CD8-positive, alpha-beta memory T cell (primary cell): ENCODE measurements at places on chromosomes 7 and 10.

GRCh38 chr10:7365027-7365745 is 45.6 kb downstream of the SFMBT2 start:
- no peak for DNase-seq

DNA sequence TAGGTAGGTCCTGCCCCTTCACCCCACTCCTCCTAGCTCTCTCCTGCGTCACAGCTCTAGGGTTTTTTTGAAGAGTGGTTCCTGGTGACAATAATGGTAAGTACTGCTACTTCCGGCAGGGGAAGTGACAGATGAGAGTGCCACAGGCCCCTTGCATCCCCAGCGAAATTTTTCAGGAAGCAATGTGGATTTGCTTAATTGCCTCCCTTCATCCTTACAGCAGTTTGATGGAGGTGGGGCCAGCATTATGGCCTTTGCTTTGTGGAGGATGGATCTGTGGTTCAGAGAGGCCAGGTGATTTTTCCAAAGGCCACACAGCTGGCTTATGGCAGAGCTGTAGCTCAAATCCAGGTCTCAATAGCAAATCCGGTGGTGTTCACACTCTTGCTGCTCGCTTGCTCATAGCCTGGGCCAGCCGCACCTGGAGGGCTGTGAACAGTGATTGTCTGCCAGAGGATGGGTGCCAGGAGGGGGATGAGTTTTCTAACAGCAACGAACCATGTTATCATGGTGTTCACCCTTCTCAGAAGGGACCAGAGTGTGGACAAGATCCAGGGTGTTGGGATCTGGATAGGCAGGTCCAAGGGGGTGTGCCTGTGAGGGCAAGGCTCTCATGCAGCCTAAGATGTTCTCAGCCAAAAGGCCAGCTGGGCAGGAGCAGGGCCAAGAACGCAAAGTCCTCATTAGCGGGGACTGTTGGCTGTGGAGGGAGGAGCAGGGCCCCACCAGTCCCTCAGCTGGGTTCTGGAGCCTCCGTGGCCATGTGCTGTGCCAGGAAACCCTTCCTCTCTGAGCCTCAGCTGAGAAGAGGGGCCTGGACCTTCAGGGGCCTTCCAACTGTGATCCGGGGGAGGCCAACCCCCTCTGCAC is 89.0 kb downstream of the EMX2 start:
- DNase-seq = no peak

DNA sequence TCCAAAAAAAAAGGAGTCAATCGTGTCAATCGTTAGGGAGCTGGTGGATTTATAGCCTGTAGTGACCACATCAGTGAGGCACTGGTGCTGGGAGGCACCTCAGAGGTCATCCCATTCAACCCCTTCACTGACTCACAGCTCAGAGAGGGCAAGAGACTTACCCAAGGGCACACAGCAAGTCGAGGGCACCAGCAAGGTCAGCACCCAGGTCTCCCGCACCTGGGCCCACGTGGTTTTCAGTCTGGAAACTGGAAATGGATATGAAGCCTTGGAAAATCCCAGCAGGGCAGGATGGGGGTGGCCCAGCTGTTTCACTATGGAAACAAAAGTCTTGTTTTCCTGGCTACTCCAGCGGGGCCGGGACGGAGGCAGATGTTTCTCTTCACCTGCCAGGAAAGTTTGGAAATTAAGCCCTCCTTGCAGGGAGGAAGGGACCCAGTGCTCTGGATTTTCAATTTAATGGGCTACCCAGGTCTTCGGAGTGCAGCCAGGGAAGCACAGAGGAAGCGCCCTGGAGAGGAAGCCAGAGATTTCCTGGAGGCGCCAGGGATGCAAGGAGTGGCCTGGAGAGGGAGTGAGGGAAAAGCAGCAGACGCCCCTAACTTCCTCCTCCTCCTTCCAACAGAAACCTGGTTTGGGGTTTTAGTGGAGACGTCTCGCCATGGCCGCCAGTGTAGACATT is 157.2 kb upstream of the TNRC18 start:
- no peak for DNase-seq

DNA sequence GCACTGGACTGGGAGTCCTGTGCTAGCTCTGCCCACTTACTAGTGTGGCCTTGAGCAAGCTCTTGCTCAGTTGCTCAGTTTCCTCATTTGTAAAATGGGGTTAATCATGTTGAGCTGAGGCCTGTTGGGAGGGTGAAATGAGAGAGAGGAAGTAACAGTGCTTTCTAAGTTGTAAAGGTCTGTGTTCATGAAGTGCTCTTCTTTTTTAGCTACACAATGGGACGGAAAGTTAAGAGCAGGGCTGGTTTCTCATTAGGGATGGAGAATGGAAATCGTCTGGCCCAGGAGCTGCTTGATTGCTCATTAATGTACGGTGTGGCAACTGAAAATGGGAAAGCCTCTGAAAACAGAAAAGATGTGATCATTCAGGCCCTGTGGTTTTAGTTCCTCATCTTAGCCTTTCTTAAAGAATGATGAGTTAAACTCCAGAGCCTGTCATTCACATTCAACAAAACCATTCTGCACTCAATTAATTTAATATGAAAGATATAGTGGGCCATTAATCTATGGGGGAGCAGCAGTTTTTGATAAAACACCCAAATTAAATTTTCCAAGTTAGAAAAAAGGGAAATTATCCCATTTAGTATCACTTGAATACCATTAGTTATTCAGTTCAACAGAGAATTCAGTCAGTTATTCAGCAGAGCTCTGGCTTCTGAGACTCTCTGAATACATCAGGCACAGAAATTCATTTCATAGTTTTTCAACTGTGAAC is 60.5 kb downstream of the SH2D4B start:
- no peak for DNase-seq

GRCh38 chr7:47582764-47583738 is 1.1 kb upstream of the TNS3 start:
- DNase-seq = no peak

DNA sequence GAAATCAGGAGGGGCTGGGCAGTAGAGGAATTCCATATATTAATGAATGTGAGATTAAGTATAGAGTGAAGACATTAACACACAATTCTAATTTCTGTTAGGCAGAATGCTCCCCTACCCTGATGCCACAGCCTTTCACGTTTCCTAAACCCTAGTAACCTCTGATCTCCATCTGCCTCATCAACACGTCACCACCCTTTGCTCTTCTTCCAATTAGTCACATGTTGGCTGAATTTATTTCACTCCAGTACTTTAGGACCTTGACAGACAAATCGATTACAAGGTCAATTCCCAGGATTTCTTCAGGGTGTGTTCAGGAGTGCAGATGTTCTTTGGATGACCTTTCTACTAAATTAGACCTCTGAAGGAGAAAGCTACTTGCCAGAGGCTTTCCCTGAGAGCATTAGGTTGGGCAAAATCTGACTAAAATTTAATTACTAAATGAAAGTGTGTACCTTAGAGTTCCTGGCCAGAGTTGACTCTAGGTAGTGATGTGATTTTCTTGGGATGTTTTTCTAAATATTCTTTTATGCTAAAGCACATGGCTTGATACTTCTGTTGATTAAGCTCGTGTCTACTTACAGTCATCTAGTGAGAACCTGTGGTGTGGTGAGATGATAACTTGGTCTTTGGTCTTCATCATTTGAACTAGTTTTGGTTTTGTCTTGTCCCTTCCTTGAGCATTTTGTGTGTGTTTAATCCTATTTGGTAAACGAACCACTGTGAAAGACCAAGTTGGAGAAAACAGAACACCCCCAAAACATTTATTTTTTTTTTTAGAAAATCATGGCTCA is 12.7 kb downstream of the AGR2 start:
- DNase-seq = no peak

DNA sequence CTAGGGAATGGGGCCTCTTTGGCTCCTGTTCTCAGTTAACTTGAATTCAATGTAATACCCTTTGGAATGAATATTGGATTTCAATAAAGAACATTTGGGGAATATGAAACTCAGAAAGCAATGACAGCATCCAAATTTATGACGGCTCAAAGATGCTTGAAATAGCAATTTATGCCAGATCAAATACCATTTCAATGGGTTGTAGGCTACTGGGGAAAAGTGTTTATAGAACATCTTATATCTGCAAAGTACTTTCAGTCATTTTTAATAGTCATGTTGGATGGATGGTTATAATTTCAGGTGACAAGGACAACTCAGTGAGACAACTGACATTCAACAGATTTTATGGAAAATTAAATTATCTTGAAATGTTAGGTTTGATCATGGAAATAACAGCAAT is 772.7 kb downstream of the PHTF2 start:
- DNase-seq = no peak

DNA sequence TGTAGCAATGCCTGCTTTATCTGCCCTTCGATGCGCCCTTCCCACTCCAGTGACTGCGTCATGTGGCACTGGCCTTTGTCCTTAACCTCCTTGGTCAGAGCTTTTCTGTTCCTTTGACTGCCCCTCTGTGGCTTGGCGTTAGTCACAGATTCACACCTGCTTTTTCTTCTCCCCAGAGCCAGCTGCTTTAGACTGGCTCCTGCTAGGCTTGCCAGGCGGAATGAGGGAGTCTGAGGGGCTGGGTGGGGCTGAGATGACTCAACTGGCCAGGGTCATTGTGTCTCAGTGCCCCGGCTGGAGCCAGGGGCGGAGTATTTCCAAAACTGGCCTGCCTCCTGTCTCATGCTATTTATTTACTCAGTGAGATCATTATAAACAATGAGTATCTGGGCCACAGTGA is 194.1 kb downstream of the EMX2 start:
- DNase-seq = no peak
